ENCODE measurements at places on chromosomes 4 and X.

- DNase-seq, result no peak
Observed at GRCh38 chr4:114017120-114017917, 37.9 kb upstream of the ARSJ start.

GRCh38 chr4:16705341-16705740, 193.1 kb downstream of the LDB2 start:
- no peak for DNase-seq

- no peak for DNase-seq
Observed at GRCh38 chr4:113971706-113972360, 7.6 kb downstream of the ARSJ start.

- no peak for DNase-seq
Observed at GRCh38 chrX:13835825-13836224, 18.9 kb upstream of the GPM6B start.

GRCh38 chr4:134935320-134935719, 733.7 kb upstream of the PABPC4L start:
- no peak for DNase-seq

- no peak for DNase-seq
Observed at GRCh38 chrX:12871257-12871656, 4.4 kb downstream of the TLR7 start.

- peak; percentile 72 for DNase-seq
Observed at GRCh38 chr4:33063241-33063640, 2343.1 kb downstream of the PCDH7 start.

DNA sequence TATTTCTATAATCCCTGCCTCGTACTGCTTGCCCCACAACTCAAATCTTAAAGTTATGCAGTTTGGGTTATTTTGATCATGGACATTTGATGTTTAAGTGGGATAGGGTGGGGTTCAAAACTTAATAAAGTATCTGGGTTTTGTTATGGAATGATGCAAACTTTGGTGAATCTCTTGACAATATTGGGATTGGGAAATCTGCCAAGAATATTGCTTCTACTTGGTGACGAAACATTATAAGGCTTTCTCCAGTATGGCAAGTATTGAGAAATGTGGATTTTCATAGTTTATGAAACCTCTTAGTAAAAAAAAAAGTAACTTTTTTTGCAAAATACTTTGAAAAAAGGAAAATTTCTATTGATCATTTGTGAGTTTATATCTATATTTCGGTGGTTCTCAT, 130.8 kb upstream of the SFRP2 start:
- DNase-seq, result no peak

GRCh38 chrX:53716328-53717088, 30.0 kb upstream of the HUWE1 start:
- no peak for DNase-seq

DNA sequence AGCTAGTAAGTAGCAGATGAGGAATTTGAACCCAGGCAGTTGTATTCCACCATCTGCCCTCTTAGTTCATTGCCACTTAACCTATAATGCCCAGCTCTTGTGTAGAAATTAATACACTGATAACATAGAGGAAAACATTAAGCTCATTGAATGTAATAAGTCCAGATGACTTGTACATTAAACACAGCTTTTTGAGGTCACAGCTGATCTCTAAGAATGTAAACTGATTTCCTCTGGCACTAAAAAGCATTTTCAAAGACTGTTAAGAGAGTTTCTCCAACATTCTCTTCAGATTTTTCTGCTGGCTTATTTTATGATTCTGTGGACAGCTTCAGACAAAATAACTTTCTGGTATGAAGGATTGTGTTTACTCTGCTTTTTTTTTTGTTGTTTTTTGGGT, 42.7 kb downstream of the HPRT1 start:
- DNase-seq, result no peak

- no peak for DNase-seq
Observed at GRCh38 chr4:184846531-184846930, 20.8 kb upstream of the ACSL1 start.

DNA sequence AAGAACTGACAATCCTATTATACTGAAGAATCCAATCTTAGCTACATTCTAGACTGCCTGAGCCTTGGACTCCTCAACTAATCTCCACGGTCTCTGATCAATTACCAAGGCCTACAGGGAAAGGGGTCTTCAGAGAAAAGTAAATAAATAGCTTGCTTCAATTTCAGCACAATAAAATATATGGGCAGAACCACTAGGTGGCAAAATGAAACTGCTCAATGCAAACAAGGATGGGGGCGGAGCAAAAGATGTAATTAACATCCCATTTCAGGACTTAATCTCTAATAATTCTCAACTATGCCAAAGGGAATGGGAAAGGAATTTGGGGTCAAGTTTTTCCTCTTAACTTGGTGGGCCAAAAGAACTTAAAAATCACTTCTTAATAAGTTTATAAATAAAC, 78.4 kb upstream of the MAP3K15 start:
- DNase-seq, result no peak

- DNase-seq, result no peak
Observed at GRCh38 chr4:140679576-140679975, 76.6 kb downstream of the TBC1D9 start.

DNA sequence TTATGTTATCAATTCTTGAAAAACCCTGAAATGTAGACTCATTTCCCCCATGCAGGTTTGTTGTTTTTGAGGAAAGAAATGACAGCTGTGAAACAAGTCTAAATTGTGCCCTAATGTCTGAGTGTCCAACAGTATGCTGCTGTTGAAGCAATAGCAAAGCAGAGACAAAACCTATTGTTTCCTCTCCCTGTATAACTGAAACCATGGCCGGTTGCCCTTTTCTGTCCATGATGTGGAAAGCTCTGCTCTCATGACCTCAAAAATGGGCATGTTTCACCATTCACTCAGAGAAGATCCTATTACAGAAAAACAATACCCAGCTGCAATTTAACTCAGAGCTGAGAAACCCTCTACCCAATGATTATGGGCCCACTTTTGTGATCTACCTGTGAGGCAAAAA, 312.6 kb upstream of the FTHL17 start:
- no peak for DNase-seq

GRCh38 chr4:140046016-140046415, 108.0 kb downstream of the MAML3 start:
- no peak for DNase-seq

DNA sequence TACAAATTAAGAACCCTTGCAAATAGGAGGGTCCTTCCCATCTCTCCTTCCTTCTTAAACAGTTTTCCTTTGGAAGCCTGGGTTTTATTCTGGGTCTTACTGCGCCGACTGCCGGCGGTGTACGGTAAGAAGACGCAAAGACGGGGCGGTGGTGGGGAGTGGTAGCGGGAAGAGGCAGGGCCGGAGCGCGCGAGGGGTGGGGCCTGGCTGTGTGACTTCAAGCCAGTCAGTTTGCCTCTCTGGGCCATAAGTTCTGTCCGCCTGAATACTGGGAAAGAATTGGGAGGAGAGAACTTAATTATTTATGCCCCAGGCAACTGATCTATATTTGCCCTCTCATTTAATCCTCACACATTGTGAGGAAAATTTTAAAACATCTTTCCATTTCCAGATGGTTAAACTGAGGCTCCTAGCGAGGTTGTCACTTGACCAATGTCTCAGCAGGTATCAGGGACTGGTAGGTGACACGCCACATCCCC, 726 bp upstream of the KANTR start:
- peak; percentile 41 for DNase-seq

GRCh38 chr4:34176609-34177008, 2067.7 kb downstream of the ARAP2 start:
- DNase-seq, result no peak

GRCh38 chr4:121041307-121042090, 30.8 kb downstream of the NDNF start:
- DNase-seq, result no peak

DNA sequence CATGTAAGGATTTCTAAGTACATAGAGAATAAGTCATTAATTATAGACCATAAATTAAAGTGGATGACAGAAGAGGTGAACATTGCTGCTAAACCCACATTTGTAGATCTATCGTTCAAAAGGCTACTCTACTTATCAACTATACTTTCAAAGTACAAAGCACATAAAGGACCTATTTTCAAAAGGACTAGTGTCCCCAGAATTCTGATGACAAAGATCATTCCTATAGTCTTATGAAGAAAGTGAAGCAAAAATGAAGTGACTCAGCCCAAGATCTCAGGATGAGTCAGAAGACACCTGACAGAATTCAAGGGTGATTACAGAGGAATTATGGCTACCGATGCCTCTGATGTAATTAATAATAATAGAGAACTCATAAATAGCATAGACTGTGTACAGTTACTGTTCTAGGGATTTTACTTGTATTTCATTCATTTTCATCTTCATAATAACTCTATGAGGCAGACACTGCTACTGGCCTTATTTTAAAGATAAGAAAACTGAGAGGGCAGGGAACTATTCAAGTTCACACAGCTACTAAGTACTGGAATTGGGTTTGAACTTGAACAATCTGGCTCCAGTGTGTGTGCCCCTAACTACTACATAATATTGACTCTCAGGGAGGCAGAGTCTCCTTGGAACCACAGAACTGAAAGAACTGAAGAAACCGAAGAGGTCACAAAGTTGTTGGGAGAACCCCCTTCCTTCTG, 17.1 kb downstream of the USP46 start:
- no peak for DNase-seq

GRCh38 chrX:120457766-120458180, 11.3 kb downstream of the LAMP2 start:
- DNase-seq, result peak; percentile 61

DNA sequence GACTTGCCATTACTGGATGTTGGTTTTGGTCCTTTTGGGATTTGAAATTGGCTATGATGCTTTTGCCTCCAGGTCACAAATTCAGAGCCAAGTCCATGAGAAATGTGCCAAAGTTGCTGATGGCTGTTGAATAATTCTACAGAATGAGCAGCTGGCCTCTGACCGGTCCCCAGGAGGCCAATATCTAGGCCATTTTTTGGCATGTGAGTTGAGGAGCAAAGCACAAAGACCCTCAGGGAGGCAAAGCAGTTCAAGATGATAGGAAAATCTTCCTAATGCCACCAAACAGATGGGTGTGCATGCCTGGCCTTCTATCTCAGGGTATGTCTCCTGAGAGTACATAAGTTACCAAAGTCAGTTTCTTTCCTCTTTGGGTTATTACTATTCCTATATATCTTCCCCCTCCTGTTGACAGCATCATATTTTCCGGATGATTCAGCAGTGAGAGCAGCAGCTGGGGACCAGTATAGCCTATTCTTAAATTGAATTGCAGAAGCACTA, 44.4 kb downstream of the SEL1L3 start:
- DNase-seq, result peak; percentile 46

DNA sequence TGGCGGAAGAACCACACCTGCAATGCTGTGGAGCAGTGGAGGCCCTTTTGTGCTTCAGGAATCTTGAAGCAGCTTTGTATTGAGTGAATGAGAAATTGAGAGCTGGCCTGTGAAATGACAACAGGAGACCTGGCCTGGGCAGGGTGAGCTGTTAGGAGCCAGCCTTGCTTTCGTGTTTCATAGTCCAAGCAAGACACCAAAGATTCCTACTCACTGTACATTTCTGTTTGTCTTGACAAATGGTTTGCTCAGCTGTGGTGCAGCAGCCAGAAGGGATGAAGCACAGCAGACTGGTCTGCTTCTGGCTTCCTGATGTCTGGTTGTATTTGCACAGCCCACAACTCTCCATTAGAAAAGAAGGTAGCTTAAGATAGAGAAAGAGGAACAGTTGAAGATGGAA, 96.5 kb downstream of the GATB start:
- no peak for DNase-seq

DNA sequence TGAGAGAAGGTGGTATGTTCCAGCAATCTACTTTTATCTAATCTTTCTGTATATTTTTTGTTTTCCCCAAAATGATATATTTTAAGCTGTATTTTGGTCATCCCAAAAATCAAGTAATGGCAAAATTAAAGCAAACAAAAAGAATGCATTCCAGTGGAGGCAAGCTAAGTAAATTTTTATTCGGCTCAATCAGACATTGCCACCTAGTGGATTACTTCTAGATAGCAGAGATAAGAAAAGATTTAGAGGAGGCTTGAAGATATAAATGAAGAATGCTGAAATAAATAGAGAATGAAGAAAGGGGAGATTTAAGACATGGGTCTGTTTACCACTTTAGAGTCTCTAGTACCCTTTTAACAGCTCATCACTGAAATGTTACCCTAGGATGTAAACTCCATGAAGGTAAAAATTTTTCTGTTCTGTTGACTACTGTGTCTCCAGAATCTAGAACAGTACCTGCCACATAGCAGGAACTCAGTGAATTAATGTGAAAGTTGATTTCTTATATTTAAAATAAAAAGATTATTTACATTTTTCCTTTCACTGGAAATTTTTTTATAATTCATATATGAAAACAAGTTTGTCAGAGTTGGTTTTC, 110.9 kb upstream of the ANK2 start:
- DNase-seq, result peak; percentile 37

GRCh38 chr4:64584981-64585557, 175.8 kb upstream of the TECRL start:
- peak; percentile 6 for DNase-seq

GRCh38 chrX:153549231-153549630, 31.8 kb downstream of the ATP2B3 start:
- DNase-seq, result no peak

DNA sequence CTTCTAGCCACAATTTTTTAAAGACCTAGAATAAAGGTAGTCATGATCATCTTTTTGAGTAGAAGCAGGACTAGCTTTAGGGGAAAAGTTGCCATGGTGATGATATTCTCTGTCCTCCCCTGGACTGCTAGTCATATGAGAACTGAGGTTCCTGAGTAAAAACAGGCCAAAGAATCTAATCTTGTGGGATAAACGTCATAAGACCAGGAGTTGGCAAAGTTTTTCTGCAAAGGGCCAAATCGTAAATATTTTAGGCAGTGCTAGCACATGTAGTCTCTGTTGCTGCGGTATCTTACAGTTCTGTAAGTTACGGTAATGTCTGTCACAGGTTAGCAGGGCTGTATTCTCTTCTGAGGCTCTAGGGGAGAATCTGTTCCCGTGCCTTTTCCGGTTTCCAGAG, 3.4 kb downstream of the PRPS2 start:
- DNase-seq, result no peak

- no peak for DNase-seq
Observed at GRCh38 chr4:143514901-143515300, 1.4 kb downstream of the SMARCA5 start.

- DNase-seq, result no peak
Observed at GRCh38 chrX:54294306-54294705, 63.5 kb downstream of the WNK3 start.

DNA sequence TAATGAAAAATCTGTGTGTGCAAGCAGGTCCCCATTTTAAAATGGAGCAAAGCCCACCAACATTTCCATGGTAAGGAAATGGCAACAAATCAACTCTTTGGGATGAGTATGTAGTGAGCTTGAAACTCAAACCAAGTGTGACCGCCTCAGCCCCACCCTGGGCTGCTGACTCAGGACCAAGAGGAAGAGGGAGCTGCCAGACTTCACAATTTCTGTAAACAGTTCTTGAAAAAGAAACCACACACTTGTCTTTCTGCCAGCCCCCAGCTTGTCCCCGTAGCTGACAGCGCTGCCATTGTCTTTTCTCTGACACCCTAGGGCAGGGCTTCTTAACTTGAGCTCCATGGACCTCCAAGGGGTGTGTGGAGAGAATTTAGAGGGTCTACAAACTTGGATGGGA, 10.3 kb downstream of the RTL5 start:
- DNase-seq, result peak; percentile 40

All from fibroblast of skin of left quadriceps (primary cell).